ENCODE measurements at places on chromosomes 3 and 15. TPM values are rescaled to one million over a fixed set of nuclear protein-coding genes. Genes with fewer than 3 reads are reported as not detected.

CCDC54 gene
- not detected for total RNA-seq

DNA sequence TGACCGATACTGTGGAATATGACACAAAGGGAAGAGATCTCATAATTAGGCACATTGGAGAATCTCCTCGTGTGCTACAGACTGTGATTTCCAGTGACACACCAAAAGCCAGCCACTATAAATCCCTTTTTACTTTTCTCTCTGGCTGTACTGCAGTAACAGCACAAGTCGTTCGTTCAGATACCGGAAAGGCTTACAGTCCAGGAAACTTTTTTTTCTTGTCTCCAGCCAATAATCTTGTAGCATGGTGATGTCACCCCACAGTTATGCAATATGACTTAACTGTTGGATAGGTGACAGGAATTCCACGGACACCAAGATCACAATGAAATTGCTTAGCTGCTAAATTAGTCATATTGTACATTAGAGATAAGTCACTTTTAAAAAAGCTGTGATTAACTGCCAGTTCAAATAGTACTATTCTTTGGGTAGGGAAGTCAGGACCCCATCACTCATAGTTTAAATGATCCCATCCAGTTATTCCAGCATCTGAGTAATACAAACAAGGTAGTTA, 36.3 kb upstream of the TSC22D2 start:
- no peak for DNase-seq

DNA sequence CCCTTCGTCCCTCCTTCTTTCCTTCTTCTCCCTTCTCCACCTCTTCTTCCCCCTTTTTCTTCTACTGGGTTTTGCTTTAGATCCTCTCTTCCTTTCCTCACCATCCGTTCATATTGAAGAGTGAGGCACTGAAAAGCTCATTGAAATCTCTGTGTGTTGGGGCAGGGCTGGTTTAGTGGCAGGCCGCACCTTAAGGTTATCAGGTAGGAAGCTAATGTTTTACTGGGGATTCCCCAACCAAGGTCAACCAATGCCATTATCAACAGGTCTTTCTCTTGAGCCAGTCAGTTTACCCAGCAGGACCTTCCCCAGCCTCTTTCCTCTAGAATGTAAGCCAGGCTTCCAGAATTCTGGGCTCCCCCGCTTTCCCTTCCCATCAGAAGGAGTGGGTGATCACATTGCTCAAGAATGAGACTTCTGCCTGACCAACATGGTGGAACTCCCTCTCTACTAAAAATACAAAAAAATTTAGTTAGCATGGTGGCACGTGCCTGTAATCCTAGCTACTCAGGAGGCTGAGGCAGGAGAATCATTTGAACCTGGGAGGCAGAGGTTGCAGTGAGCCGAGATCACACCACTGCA, 11.5 kb upstream of the VPS8 start:
- no peak for DNase-seq

- DNase-seq: no peak
Observed at GRCh38 chr15:46166750-46167149, 531.9 kb downstream of the SQOR start.

DNA sequence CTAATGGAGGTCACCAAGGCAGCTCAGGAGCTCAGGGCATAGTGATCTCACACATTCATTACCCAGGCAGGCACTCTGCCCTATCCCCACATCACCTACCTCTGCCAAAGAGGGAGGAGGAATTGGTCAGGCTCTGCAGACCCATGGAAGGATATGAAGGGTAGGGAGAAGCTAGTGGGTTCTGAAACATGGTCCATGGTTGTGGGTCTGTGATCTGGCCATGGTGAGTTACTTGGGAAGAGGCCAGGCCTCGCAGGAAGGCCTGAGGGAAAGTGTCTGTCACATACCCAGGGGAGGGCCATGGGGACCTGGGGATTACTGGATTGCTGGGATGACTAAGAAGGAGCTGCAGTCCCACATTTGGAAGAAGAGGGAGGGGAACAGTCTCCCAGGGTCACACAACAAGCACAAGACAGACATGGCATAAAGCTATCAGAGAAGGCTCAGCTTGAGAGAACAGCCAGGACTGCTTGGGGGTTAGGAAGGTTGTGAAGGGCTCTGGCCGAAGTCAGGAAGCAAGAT, 1.4 kb upstream of the PRSS50 start:
- DNase-seq: no peak
